ENCODE measurements at places on chromosomes 13 and 19.

DNA sequence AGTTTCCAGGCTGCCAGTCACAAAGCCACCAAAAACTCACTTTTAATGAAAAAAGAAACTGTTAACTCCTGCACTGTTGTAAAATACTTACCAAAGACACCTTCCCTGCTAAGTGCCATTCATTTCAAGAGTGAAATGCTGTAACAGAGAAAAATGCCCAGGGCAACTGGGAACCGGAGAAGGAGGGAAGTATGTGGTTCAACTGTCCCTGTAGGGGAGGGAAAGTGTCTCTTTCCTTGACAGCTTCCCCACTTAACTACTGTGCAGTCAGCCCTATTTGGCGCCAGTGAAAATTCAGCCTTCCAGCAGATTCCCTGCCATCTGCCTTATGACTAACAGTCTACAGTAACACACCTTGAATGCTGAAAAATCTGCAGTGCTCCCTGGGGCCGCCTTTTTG lies 789.0 kb downstream of the DIAPH3 start:
- DNase-seq, result no peak

DNA sequence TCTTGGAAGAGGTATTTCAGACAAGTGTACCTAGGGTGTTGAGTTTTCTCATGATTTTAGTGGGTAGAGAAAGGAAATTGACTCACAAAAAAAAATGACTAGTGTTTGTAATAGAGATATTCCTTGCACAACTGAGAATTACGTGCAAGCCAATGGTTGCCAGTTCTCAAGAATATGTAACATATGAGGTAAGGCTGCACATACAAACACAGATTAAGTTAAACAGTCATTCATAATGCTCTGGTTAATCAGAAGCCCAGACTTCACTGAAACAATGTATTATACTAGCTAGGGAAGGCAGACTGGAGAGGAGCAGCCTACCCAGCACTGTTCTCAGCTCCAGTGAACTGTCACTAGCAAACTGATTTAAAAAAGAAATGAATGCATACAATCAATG lies 418.3 kb downstream of the DIAPH3 start:
- DNase-seq, result no peak

- peak; percentile 63 for DNase-seq
These were observed 519 bp downstream of the PTPRS start for GRCh38 chr19:5339950-5340636.

DNA sequence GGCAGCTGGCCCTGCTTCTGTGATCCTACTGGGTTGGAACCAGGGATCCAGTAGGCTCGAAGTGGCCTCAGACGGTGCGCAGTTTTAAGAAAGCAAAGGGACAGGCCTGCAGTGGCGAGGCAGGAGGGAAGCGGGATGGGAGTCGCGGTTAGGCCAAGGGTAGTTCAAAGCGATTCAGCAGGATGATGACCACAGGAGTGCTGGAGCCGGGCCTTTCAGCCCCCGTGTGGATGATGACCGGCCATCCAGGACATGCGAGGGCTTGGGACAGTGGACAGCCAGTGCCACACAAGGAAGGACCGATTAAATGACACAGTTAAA lies 854 bp downstream of the RNASEH2B start:
- DNase-seq, result peak; percentile 25

- no peak for DNase-seq
These were observed 190.1 kb downstream of the KLF5 start for GRCh38 chr13:73248711-73249580.

GRCh38 chr13:36885901-36886300 lies 34.1 kb downstream of the SMAD9 start:
- DNase-seq, result no peak

DNA sequence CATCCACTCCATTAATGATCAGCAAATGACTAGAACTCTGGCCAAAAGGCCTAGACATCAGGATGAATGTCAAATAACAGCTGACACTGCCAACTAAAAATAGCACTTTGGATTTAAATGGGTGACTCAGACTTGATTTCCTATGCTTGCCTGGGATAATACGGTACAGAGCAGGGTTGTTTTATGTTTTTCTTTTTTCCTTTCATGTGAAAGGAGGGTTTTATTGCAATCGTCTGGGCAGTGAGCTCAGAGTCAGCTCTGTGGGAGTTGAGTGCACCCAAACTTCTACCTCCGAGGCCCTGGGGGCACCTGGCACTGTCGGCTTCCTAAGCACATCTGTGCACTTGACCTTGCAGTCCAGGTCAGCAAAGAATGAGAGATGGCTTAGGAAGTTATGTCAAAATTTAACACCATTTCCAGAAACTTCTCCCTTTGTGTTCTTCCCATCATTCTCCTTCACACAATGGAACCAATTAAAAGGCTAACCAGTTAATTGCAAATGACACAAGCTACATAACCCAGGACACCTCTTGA lies 134.1 kb downstream of the LACC1 start:
- DNase-seq, result no peak

GRCh38 chr19:7902796-7903243 lies 857 bp upstream of the MAP2K7 start:
- DNase-seq, result no peak

DNA sequence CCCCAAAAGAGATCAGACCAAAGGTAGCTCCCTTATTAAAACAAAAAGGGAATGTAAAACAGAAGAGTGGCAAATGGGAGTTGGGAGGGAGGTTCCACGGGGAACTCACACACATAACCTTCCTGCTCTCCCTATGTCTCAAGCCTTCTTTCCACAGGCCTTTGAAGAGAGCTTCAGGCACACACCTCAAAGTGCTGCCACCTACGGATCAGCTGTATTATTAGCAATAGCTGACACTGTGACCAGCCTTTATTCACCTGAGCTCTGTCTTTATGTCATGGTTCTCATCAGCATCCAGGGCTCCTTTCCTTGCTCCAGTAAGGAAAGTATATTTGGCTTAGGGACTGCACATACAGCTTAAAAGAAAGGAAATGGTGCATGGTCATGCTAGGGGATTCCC lies 11.3 kb downstream of the ZNF571 start:
- DNase-seq, result no peak

DNA sequence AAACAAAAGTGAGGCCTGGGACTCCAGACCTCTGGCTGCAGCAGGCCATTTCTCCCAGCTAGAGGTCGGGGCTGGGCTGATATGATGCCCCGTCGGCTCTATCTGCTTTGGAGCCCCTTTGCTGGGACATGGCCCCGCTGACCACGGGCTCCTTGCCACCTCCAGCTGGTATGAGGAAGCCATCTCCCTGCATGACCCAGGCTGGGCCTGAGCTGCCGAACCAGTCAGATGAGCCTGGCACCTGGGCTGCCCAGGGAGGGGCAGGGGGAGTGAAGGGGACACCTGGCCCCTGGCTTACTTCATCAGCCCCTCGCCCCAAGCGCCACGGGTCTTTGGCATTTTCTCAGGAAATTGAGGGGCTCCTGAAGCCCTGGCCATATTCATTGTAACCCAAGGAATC lies 7.8 kb downstream of the ZSWIM4 start:
- DNase-seq, result no peak

DNA sequence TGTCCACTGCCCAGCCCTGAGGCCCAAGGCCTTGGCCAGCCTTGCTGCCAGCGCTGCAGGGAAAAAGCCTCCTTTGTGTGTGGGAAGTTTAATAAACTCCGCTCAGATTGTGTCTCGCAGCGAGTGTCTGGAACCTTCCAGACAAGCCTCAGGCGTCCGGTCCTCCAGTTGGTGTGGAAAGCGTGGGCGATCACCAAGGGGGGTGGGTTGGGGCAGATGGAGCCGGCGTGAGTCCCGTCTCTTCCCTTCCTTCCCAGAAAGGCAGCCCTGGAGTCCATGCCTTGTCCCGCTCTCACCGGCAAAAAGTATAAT lies 4.6 kb downstream of the STK11 start:
- DNase-seq, result no peak

DNA sequence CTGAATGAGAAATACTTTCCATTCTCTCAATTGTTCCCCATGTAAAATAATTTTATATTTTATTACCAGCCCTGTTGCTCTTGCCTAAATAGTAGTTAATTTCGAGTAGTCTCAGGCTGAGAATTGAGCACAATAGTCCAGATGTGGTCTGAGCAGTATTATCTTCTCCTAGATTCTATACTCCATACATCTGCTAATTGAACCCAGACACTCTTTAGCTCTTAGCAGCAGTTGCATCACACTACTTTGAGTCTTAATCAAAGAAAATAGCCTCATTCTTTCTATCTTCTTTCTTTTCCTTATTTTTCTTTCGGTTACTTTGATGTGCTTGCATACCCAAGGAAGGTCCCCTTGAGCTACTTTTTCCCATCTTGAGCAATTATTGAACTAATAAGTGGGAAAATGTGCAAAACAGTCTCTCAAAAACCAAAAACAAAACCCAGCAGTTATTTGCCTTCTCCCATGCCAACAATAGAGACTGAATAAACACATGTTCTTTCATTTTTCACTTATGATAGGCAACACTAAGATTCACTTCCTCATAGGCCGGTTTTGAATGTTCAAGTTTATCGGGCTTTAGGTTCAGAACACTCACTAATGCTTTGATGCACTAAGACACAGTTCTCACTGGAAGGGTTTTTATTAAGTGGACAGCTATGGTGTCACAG lies 204.5 kb downstream of the POU4F1 start:
- no peak for DNase-seq

GRCh38 chr13:72004784-72005374 lies 137.9 kb upstream of the DACH1 start:
- DNase-seq, result no peak

GRCh38 chr13:26323127-26323526 lies 69.2 kb downstream of the CDK8 start:
- DNase-seq, result no peak

Data from BE2C (cell line).